HTR-8/SVneo (cell line): ENCODE measurements at places on chromosomes 11 and 22.
A peak's percentile ranks its signal among the peaks of the same experiment; 100 is the strongest.

DNA sequence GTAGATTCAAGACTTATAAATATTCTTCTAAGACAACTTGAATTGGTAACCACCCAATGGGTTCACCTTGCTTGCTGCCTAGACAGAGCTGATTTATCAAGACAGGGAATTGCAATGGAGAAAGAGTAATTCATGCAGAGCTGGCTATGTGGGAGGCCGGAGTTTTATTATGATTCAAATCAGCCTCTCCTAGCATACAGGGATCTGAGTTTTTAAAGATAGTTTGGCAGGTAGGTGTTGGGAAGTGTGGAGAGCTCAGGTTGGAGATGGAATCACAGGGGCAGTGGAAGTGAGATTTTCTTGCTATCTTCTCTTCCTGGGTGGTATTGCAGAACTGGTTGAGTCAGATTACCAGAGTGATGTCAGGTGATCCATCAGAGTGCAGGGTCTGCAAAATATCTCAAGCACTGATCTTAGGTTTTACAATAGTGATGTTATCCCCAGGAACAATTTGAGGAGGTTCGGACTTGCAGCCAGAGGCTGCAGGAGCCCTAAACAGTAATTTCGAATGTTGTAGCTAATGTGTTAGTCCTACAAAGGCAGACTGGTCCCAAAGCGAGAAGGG is 1448.6 kb upstream of the RAG2 start:
- DNase-seq: no peak

DNA sequence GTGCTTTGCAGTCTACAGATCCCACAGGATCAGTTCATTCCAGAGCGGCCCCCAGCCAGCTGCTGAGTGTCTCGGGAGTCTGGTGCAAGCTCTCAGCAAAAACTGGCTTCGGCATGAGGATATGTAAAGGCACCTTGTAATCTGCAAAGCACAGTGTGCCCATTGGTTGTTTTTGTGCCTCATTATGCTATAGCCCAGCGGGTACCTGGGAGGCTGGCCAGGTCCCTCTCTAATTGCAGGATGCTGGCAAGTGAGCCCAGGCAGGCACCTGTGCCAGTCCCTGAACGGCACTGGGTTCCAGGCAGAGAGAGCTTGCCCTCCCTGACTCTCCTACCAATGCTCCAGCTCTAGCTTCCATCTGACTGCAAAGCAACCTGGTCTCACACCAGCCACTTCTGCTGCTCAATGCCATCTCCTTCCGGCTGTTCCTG is 128.7 kb downstream of the DSCAML1 start:
- DNase-seq: no peak

- DNase-seq: no peak
Observed at GRCh38 chr11:71062199-71062598, 190.2 kb downstream of the SHANK2 start.

GRCh38 chr11:34299284-34299972 is 58.4 kb downstream of the ABTB2 start:
- no peak for DNase-seq

GRCh38 chr22:27405672-27406388 is 395.7 kb downstream of the MN1 start:
- DNase-seq: peak; percentile 56

- DNase-seq: no peak
Observed at GRCh38 chr11:59197991-59198390, 14.7 kb downstream of the MPEG1 start.

DNA sequence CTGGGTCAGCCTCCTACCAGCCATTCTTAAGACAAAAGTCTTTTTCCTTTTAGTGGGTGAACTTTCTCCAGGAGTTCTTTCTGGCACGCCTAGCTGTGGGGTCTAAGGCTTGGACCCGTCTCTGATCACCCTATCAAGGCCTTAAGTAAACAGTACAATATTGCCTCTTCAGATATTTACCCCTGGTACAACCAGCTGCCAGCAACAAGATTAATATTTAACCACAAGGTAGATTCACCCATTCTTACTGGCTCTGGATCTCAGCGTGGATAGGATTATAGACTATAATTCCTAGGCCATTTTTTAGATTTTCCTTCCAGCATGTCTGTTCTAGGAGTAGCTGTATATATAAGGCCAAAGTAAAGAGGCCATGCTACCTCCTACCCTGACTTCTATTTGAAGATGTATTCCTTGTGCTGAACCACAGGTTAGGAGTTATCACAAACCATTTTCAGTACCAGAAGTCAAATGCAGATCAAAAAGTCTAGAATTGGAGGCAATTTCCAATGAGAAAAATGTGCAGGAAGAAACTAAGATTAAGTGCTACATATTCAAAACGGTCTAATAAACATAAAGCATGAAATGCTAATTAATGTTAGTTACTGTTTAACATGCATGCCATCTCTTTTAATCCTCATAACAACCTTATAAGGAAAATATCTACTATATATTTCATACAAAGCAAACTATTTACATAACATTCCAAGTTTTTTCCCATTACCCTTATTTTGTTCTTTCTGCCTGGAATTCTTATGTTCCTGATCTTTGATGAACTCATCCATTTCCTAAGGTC is 110.0 kb upstream of the SYN3 start:
- no peak for DNase-seq

- peak; percentile 20 for DNase-seq
Observed at GRCh38 chr11:19711911-19712280, 741 bp upstream of the NAV2 start.

- no peak for DNase-seq
Observed at GRCh38 chr22:45413368-45414211, at the start of the genes RIBC2 and SMC1B. TSS of gene RIBC2 (plus strand) at chr22:45413693. CDS start at chr22:45413887, 194 bp downstream. TSS of gene SMC1B (minus strand) at chr22:45413599. CDS start at chr22:45413567, 32 bp downstream.

DNA sequence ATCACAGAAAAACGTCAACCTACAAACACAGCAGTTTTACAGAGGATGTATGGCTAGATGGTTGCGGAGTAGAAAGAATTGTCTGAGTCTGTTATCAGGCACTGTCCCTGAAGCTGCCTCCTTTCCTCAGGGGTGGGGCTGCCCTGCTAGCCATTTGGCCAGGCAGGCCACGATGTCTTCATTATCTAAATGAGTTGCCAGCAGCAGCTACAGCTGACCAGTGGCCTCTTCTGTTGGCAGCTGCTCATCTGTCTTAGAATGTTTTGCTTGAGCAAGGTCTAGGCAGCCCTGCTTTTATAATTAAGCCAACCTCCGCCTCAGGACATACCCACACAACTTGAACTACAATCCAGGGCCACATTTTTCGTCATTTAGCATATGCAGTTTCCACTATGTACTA is 17.5 kb downstream of the SLC6A5 start:
- DNase-seq: no peak

DNA sequence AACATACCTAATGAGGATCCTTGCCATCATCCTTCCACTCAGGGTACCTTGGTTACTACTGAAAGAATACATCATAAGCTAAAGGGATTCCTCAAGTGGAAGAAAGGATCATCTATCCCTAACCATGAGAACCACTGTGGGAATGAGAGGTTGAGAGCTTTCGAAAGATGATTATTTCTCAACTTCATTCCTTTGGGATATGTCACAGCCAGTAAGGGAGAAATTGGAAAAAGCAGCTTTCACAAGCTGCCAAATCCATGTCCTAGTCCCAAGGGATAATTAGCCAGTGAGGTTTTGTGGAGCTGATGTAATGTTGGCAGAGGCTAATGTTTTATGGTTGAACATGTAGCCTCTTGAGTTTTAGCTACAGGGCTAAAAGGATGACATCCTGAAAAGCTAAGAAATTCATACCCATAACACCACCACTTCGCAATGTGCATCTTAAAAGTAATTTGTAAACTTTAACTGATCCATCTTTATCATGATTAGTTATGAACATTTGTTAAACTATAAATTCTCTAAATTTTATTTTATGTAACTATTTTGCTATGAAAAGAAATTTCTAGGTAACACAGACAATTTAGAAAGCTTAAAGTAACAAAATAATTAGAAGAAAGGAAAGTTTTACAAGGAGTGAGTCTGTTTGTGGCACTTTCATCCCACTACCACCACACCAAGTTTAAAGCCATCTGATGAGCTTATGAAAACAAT is 123.9 kb downstream of the MRTFA start:
- DNase-seq: no peak

DNA sequence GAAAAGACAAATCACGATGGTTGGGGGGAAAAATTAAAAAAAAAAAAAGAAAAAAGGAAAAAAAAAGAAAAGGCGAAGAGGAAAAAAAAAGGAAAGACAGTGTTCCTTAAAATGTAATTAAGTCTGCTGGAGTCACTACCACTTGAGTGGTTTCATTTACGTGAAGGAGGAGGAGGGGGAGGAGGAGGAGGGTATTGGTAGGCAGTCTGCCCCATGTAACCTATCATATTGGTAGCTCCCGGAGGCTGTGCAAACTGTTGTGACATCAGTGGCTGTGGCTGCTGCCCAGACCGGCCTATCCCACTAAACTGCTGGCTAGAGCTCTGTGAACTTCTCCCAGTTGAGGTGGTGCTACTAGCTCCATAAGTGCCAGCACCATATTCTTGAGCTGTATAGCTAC is 17.9 kb downstream of the KDELR3 start:
- no peak for DNase-seq

GRCh38 chr11:3341298-3341697 is 37.6 kb downstream of the ZNF195 start:
- DNase-seq: peak; percentile 25

DNA sequence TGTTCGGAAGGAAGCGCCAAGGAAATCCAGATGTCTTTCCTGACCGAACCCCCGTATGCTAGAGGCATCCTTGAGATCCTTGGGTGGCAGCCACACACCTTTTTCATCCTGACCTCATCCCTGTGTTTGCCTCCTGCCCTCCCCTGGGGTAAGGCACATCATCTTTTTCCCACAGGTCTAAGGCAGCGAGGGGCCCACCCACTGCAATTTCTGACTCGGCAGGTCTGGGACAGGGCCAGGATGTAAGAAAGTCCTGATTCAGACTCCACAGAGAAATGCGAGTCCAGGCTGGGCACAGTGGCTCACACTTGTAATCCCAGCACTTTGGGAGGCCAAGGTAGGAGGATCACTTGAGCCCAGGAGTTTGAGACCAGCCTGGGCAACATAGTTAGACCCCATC is 10.5 kb downstream of the ZMAT5 start:
- no peak for DNase-seq

GRCh38 chr11:38256436-38256835 is 1658.4 kb upstream of the RAG2 start:
- no peak for DNase-seq

DNA sequence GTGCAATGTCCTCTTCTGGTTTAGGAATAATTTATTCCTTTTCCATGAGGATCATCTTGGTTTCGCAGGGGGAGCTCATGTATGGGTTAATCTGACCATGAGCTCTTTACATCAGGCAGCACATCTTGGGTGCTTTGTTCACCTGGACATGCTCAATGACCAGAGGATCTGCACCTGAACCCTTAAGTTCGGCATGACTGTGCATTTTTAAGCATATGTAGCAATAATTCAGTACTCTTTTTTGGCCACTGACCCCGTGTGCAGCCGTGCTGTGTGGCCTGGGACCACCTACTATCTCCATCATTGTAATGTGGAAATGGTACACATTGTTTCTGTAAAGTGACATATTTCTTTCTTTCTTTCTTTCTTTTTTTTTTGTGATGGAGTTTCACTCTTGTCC is 62.9 kb downstream of the DEPDC5 start:
- DNase-seq: no peak

DNA sequence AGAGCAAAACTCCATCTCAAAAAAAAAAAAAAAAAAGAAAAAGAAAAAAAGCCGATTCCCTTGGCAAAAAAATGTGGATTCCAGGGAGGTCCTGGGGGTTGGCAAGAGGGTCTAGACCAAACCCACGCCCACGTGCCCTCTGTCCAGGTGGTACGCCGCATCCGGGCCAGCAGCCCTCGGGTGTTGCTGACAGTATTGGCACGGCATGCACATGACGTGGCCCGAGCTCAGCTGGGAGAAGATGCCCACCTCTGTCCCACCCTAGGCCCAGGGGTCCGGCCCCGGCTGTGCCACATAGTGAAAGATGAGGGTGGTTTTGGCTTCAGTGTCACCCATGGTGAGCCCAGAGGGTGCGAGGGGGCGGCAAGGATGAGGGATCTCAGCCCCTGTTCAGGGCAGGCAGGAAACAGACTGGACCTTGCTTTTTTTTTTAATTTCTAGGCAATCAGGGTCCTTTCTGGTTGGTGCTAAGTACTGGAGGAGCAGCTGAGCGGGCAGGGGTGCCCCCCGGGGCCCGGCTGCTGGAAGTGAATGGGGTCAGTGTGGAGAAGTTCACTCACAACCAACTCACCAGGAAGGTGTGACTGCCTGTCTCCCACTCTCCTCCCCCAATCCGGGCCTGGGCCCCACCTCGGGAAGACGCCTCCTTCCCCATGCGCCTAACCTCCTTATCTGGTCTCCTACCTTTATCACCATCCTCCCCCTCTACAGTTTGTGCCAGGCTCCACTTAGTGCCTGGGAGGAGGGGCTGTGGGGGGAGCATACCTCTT is 2.0 kb downstream of the NHERF4 start:
- no peak for DNase-seq

- no peak for DNase-seq
Observed at GRCh38 chr11:83545494-83546260, 259.5 kb upstream of the CCDC90B start.

DNA sequence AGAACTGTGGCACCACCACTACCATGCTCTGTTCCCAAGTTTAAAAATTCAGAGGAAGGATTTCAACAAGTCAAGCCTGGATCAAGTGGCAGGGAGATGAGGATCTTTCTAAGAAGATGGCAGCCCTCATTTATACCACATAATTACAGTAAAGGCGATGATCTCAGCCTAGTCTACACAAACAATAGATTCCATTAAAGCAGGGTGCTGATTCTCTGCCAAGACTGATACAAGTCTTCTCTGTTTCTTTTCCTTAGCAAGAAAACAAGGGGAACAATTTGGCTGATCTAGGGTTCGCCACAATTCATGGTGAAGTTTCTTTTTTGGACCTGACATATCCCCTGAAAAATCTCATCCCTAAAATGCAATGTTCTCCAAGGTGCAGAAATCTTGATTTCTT is 73.9 kb downstream of the PPFIBP2 start:
- DNase-seq: no peak

DNA sequence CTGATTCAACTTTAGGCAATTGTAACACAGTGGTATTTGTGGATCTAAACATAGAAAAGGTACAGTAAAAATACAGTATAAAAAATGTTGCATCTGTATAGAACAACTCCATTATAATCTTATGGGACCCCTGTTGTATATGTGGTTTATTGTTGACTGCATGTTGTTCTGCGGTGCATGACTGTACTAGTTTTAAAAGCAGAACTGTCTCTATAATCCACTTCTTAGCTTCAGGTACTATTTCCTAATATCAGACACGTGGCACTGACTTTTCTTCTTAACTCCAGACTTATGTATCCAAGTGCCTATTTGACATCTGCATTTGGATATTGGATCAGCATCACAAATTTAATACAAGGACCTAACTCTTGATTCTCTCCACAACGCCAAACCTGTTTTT is 41.1 kb downstream of the PACS1 start:
- DNase-seq: no peak

- DNase-seq: no peak
Observed at GRCh38 chr11:95337972-95338429, 107.0 kb upstream of the SESN3 start.

GRCh38 chr11:77211594-77212251 is 83.7 kb downstream of the MYO7A start:
- DNase-seq: no peak

GRCh38 chr11:17633279-17633986 is 85.9 kb upstream of the MYOD1 start:
- DNase-seq: no peak
